Spinal cord (tissue), 10 donors: ENCODE measurements at places on chromosomes 3 and 15. TPM values are rescaled to one million over a fixed set of nuclear protein-coding genes. Genes with fewer than 3 reads are reported as not detected.
A peak's percentile ranks its signal among the peaks of the same experiment; 100 is the strongest.

GRCh38 chr3:164883171-164883570, 195.1 kb downstream of the SI start:
- no peak overlapping the region for H3K27ac ChIP-seq
- no peak for DNase-seq
- H3K4me3 ChIP-seq: no peak overlapping the region
- no peaks in the 10 kb centered on the region for H3K27me3 ChIP-seq
- no peaks in the 10 kb centered on the region for H3K4me1 ChIP-seq

GRCh38 chr3:196994056-196994455, 25.4 kb upstream of the PIGZ start:
- H3K4me1 ChIP-seq: peaks cover 3% of the 10 kb centered on the region
- no peaks in the 10 kb centered on the region for H3K27me3 ChIP-seq
- H3K36me3 ChIP-seq: no peaks in the 10 kb centered on the region
- no peak for DNase-seq
- H3K4me3 ChIP-seq: no peak overlapping the region

Gene C3orf80
- 0.55 TPM for total RNA-seq

- DNase-seq: no peak
- no peaks in the 10 kb centered on the region for H3K27me3 ChIP-seq
- H3K4me1 ChIP-seq: no peaks in the 10 kb centered on the region
- no peak overlapping the region for H3K4me3 ChIP-seq
Measured at GRCh38 chr15:34001536-34001935, 33.2 kb downstream of the CHRM5 start.

Gene PLXNB1
- 37.6 TPM for total RNA-seq

Gene INKA1
- total RNA-seq: 7.6 TPM

DNA sequence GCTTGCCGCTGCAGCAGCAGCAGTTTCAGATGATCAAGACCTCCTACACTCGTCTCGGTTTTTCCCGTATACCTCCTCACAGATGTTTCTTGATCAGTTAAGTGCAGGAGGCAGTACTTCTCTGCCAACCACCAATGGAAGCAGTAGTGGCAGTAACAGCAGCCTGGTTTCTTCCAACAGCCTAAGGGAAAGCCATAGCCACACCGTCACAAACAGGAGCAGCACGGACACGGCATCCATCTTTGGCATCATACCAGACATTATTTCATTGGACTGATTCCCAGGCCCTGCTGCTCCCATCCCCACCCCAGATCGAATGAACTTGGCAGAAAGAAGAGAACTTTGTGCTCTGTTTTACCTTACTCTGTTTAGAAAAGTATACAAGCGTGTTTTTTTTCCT, 17.6 kb downstream of the CALML4 start:
- DNase-seq: no peak
- H3K4me1 ChIP-seq: peaks cover 5% of the 10 kb centered on the region
- peak overlapping the region; percentile 66 for H3K27ac ChIP-seq

GRCh38 chr15:41284427-41285177, 47.8 kb downstream of the OIP5 start:
- peak overlapping the region; percentile 92 for H3K4me3 ChIP-seq
- peak; percentile 63 for DNase-seq
- H3K4me1 ChIP-seq: peaks cover 7% of the 10 kb centered on the region
- peaks cover 23% of the 10 kb centered on the region for H3K36me3 ChIP-seq
- peak overlapping the region; percentile 96 for H3K27ac ChIP-seq
- no peaks in the 10 kb centered on the region for H3K27me3 ChIP-seq

Gene C3orf20
- total RNA-seq: 0.20 TPM

GRCh38 chr3:10234526-10235230, 13.6 kb upstream of the TATDN2 start:
- no peaks in the 10 kb centered on the region for H3K4me1 ChIP-seq
- H3K4me3 ChIP-seq: no peak overlapping the region
- DNase-seq: no peak
- no peaks in the 10 kb centered on the region for H3K27me3 ChIP-seq
- H3K27ac ChIP-seq: no peak overlapping the region
- peaks cover 23% of the 10 kb centered on the region for H3K36me3 ChIP-seq

- H3K36me3 ChIP-seq: peaks cover 62% of the 10 kb centered on the region
- peak overlapping the region; percentile 93 for H3K27ac ChIP-seq
- peaks cover 30% of the 10 kb centered on the region for H3K4me1 ChIP-seq
- no peak overlapping the region for H3K4me3 ChIP-seq
- DNase-seq: no peak
- no peaks in the 10 kb centered on the region for H3K27me3 ChIP-seq
Measured at GRCh38 chr15:30924353-30924752, 20.6 kb downstream of the FAN1 start.

Gene CLDN11
- 328 TPM for total RNA-seq

DNA sequence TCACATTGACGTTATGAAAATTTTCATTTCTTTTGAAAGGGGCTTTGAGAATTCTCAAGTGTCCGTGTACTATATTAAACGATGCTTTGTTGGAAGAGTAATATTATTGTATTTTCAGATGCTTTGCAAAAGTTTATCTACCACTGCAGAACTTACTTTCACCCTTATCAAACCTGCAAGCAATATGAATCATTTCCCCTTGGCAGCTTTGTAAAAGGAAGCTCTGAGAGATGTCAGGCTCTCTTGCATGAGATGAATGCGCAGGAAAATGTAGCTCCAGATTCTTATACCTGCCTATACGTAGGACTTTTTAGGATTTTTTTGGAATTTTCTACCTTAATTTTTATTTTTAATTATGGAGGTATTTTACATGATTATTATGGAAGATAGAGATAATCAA, 34.5 kb downstream of the GPD1L start:
- no peak overlapping the region for H3K4me3 ChIP-seq
- H3K27me3 ChIP-seq: no peaks in the 10 kb centered on the region
- no peaks in the 10 kb centered on the region for H3K36me3 ChIP-seq

GRCh38 chr15:42955518-42955917, 34.9 kb upstream of the TTBK2 start:
- no peak for DNase-seq
- no peaks in the 10 kb centered on the region for H3K27me3 ChIP-seq
- H3K27ac ChIP-seq: no peak overlapping the region

Gene TRIM42
- total RNA-seq: not detected

- no peak overlapping the region for H3K4me3 ChIP-seq
- H3K27me3 ChIP-seq: no peaks in the 10 kb centered on the region
- no peak for DNase-seq
Measured at GRCh38 chr3:68743521-68743920, 188.8 kb downstream of the TAFA4 start.

GRCh38 chr15:46260937-46261336, 626.1 kb downstream of the SQOR start:
- DNase-seq: no peak
- no peak overlapping the region for H3K4me3 ChIP-seq
- H3K27ac ChIP-seq: no peak overlapping the region
- no peaks in the 10 kb centered on the region for H3K27me3 ChIP-seq
- H3K4me1 ChIP-seq: no peaks in the 10 kb centered on the region

DNA sequence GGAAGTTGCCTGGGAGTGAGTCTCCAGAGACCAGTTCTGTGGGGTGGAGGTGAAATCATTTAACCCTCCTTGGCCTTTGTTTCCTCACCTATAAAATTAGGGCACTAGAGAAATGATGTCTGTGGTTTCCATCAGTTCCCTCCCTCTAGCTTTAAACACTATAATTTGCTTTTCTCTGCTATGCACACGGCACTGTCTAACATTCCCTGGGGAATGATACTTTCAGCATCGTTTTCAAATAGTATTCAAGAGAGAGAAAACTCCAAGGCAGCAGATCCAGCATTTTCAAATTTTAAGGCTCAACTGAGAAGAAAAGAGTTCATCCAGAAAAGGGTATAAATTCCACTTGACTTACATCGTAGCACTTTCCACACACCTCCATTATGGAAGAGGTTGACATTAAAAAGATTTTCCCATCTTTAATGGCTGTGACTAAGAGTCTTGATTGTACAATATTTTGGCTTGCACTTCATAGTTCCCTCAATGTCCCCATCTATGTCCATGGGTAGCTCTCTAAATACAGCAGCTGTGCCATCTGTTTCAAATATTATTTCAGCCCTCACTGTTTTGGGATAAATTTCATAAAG, 137.7 kb upstream of the ZPLD1 start:
- H3K36me3 ChIP-seq: no peaks in the 10 kb centered on the region
- no peak overlapping the region for H3K27ac ChIP-seq
- H3K4me1 ChIP-seq: no peaks in the 10 kb centered on the region
- no peaks in the 10 kb centered on the region for H3K27me3 ChIP-seq

DNA sequence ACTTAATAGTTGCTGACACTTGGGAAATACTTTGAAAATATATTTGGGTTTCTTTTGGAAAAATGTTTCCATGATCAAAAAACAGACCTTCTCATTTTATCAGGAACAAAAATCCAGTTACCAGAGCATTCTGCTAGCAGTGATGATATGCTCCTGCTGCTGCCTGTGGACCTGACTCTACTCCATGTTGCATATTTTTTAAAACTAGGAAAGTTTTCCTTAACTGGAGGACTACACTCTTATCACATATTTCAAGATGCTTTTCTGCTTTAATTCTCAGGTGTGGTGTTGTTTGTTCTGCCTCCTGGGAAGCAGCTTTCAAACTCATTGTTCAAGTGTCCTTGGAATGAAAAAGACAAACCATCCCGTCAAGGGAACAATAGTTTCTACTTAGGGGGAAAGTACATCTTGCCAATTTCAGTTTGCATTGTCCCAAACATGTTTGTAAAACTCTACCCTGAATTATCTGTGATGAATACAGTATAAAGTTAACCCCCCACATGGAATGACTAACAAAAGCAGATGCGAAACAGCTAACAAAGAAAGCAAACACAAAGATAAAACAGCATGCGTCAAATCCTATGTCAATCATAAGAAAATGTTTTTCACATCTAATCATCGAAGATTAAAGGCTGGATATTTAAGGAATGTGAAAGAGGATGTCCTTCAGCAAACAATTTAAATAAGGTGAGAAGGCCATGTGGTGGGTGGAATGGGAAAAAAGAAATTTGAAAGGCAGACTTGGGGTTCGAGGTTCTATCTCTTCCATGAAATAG, 40.1 kb upstream of the PSMD6 start:
- no peak overlapping the region for H3K27ac ChIP-seq
- no peak for DNase-seq
- no peak overlapping the region for H3K4me3 ChIP-seq

GRCh38 chr3:76565496-76566210, 474.2 kb upstream of the ROBO2 start:
- H3K36me3 ChIP-seq: no peaks in the 10 kb centered on the region
- H3K4me3 ChIP-seq: no peak overlapping the region
- H3K27me3 ChIP-seq: no peaks in the 10 kb centered on the region
- H3K27ac ChIP-seq: no peak overlapping the region
- DNase-seq: no peak

Gene STAC
- total RNA-seq: 4.5 TPM

Gene NR1I2
- 0.50 TPM for total RNA-seq

- H3K27ac ChIP-seq: no peak overlapping the region
- H3K27me3 ChIP-seq: no peaks in the 10 kb centered on the region
- H3K4me3 ChIP-seq: no peak overlapping the region
- DNase-seq: no peak
Measured at GRCh38 chr3:32176989-32177701, 61.3 kb upstream of the CMTM8 start.

DNA sequence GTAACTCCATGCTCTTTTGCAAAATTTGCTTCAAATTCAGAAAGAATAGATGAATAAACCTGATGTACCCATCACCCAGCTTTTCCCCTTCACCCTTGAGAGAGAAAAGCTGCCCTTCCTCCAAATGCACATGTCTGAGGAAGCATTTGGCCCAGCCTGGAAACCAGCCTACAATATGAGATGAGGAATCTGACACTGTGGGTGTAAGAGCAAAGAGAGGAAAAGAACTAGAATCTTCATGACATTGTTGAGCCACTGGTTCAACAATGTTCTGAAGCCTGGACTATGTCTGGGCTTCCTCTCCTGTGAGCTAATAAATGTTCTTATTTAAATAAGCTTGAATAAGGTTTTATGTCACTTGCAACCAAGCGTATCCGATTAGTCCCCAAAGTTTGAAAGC, 18.7 kb upstream of the DCBLD2 start:
- no peaks in the 10 kb centered on the region for H3K4me1 ChIP-seq
- no peaks in the 10 kb centered on the region for H3K27me3 ChIP-seq
- no peak overlapping the region for H3K4me3 ChIP-seq
- no peak for DNase-seq
- H3K36me3 ChIP-seq: no peaks in the 10 kb centered on the region

- no peaks in the 10 kb centered on the region for H3K27me3 ChIP-seq
- H3K4me1 ChIP-seq: peaks cover 5% of the 10 kb centered on the region
- no peak overlapping the region for H3K27ac ChIP-seq
- peak overlapping the region; percentile 95 for H3K4me3 ChIP-seq
- H3K36me3 ChIP-seq: peaks cover 2% of the 10 kb centered on the region
Measured at GRCh38 chr3:156553705-156554356, 1.1 kb downstream of the SSR3 start.

Gene MUC20
- total RNA-seq: 2.9 TPM

DNA sequence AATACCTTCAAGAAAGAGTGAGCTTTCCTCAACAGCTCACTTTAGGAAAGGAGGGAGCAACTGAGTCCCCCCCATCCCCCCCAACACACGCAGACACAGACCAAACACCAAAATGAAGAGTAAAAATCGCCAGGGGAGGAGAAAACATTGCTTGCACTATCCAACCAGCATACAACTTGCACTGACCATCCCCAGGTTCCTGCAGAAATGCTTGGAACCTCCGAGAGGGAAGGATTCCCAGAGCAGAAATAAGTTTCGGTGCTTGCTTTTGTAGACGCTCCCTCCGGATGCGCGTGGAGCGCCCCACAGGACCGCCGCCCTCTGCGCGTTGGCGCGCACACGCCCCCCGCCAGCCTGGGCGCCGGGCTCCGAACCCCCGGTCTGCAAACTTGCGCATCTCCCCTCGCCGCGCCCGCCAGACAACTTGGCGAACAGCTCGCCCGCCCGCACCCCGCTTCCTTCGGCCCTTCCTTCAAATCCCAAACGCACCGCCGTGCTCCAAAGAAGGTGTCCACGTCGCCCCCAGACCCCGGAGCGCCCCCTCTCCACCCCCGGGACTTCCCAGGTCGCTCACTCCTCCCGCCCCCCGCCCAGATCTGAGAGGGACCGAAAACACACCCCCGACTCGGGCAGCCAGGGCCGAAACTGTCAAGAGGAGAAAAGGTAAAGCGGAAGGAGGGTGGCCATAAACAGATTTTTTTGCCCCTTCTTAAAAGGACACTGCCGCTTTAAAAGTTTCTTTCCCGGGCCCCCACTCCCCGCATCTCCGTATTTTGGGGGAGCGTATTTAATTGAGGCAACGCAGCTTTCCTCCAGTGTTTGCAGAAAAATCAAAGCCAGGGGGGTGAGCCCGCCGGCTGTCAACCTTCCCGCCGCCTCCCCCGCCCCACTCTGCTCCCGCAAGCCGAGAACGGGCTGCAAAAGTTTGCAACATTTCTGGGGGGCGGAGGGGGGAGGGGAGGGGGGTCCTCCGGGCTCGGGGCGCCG, 859 bp downstream of the RORA start:
- peak overlapping the region; percentile 71 for H3K4me3 ChIP-seq
- H3K27me3 ChIP-seq: no peaks in the 10 kb centered on the region
- H3K4me1 ChIP-seq: peaks cover 17% of the 10 kb centered on the region
- H3K27ac ChIP-seq: peak overlapping the region; percentile 63

Gene TRPC1
- total RNA-seq: 73.5 TPM
